ENCODE measurements at places on chromosomes 16 and 17.

- DNase-seq = no peak
These were observed 120.6 kb downstream of the GOSR1 start for GRCh38 chr17:30597776-30598288.

GRCh38 chr17:18363101-18364049 is at the start of gene SHMT1:
Gene SHMT1 (minus strand): TSS chr17:18363550. CDS start chr17:18355981, 7,569 bp downstream.
- peak; percentile 95 for DNase-seq

GRCh38 chr17:56821847-56822534 is 11.7 kb downstream of the C17orf67 start:
- DNase-seq = no peak

DNA sequence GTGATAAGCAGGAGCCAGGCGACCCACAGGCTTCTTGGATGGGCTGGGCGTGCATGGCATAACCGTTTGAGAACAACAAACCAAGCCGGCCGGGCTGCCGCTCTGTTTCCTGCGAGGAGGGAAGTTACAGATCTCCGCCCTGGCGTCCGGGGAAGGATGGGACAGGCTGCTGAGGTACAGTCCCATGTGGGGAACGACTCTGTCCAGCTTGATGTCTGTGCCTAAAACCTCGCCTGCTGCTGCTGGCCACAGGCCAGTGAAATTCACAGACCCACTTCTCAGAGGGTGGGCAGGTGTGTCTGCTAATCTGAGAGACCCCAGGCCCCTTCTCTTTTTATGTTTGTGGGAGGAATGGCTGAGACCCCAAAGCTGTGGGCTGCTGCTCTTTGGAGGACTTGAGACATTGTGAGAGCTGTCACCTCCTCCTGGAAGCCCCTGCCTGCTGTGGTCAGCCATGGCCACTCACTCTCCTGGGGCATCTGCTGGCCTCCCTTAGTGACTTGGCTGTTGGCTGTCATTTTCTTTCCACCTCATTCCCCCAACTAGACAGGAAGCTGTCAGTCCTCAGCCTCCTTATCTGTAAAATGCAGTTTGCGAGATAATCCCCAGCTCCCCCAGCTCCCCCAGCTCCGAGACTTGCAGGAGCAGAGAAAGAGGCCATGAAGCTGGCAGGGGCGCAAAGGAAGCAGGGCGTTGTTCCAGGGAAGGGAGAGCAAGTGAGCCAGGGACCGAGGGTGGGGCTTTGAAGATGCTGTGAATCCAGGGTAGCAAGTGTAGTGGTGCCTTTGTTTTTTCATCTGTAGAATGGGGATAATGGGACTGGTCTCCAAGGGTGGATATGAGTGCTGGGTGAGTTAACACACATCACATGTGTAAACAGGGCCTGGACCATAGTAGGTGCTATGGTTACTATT is 51.0 kb downstream of the CMIP start:
- peak; percentile 96 for DNase-seq
